ENCODE measurements at places on chromosomes 12 and 14.

DNA sequence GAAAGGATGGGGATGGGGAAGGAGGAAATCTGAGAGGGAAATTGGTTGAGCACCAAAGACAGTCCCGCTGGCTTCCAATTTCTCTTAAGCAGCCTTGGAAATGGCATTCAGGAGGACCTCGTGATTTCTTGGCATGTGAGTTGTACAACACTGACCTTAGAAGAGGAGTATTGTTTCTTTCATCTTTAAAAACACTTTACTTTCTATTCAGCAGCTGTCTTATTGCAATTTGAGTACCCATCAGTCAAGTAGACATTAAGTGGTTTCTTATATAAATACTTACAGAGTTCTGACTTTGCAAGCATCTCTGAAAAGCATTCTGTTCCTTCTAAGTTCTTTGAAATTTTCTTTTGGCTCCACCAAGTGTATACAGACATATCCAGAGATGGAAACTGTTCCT is 83.2 kb downstream of the LMNTD1 start:
- DNase-seq = no peak

- no peak for DNase-seq
Measured at GRCh38 chr12:100266585-100266834, 369 bp downstream of the DEPDC4 start.

GRCh38 chr12:26227361-26227745 is 32.0 kb downstream of the SSPN start:
- DNase-seq = no peak

- DNase-seq = no peak
Measured at GRCh38 chr12:12436831-12437345, 80.0 kb downstream of the BORCS5 start.

GRCh38 chr12:105659355-105660075 is 329.0 kb downstream of the C12orf75 start:
- DNase-seq = no peak

DNA sequence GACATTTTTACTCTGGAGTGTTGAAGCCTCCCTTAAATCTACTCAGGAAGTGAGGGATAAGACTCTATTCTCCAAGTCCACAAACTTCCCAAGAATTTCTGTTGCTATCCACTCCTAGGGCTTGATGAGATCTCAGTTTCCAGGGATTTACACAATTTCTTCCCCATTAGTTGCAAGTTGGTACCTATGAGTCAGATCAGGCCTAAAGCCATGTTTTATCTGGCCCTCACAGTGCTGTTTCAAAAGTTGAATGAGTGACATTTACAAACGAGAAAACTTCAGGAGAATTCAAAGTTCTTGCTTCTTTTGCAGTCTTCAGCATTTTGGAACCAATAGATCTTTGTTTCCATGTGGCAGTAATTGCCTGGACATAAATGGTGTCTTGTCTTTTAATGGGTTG is 156.4 kb upstream of the SYT10 start:
- DNase-seq = no peak

GRCh38 chr12:55019784-55020183 is at the start of gene NEUROD4:
Gene NEUROD4 (plus strand): TSS chr12:55019974. CDS start chr12:55026440, 6,466 bp downstream.
- DNase-seq = peak; percentile 5

GRCh38 chr14:87489196-87489819 is 503.7 kb downstream of the GALC start:
- no peak for DNase-seq

- DNase-seq = no peak
Measured at GRCh38 chr12:47317175-47317915, 237.6 kb upstream of the AMIGO2 start.

- no peak for DNase-seq
Measured at GRCh38 chr14:98803196-98803595, 468.8 kb downstream of the BCL11B start.

DNA sequence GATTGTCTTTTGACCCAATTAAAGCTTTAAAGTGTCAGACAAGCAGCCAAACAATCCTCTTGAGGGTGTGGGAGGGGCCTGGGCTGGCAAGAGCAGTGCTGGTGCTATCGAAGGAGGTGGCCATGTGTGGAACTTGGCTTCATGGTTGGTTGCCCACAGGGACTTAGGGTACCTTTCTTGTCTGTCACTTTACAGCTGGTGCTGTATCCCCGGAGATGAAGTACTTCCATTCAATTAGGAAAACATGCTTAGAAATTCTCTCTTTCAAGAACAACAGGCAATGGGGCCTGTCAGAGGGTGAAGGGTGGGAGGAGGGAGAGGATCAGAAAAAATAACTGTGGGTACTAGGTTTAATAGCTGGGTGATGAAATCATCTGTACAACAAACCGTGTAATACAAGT is 86.5 kb downstream of the DAAM1 start:
- no peak for DNase-seq

DNA sequence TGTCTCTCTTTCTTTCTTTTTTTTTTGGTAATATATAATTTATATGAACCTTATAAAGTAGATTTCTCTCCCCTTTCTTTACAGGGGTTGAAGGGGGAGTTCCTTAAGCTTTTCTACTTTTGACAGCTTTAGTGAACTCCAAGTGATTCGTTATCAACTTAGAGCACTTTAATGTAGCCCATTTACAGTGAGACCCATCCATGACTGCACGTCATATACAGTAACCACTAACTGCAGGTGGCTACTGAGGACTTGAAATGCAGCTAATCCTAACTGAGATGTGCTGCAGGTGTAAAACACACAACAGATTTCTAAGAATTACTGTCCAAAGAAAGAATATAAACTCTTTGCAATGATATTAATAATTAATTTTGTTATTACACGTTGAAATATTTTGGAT is 582 bp downstream of the LRRIQ1 start:
- DNase-seq = no peak

- no peak for DNase-seq
Measured at GRCh38 chr12:119713551-119714031, 45.7 kb downstream of the PRKAB1 start.

- no peak for DNase-seq
Measured at GRCh38 chr12:94157181-94157580, 8.8 kb downstream of the PLXNC1 start.

Data from CD8-positive, alpha-beta memory T cell (primary cell).